NCI-H748 treated with DMSO at 0.1 percent for 48 hours (cell line): ENCODE measurements at places on chromosomes 4 and X.

GRCh38 chr4:1728061-1728980, 7.0 kb downstream of the TACC3 start:
- DNase-seq, result no peak

- DNase-seq, result no peak
Measured at GRCh38 chrX:40420899-40421729, 159.7 kb upstream of the ATP6AP2 start.

DNA sequence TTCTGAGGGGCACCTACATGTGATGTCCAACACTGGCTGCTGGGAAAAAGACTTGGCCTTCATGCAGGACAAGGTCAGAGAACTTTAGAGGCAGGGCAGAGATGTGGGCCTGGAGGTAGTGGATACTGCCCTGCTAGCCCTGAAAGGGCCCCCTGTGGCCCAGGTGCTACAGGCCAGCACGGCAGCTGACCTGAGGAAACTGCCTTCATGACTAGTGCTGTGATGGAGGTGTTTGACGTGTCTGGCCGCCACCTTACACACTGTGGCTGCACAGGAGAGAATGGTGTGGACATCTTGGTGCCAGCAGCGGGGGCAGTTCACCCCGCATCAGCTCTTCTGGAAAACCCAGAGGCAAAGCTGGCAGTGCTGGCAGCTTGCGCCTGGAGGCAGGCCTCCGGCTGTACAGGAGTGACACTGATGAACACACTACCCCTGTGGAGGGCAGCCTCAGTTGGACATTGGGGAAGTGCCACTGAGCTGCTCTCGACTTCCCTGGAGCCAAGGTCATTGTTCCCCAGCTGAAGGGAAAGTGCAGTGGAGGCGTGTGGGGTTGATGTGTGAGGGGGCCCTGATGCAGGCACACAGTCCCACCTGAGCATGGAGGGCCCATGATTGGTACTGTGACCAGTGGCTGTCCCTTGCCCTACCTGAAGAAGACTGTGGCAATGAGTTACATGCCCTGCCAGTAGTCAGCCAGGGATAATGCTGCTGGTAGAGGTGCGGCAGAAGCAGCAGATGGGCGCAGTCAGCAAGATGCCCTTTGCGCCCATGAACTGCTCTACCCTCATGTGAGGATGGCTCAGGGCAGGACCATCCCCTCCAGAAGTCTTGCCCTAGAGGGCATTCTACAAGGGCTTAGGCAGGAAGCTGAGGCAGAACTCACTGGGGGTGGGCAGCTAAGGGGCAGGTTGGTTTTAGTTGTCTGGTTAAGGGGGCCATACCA, 36.9 kb downstream of the COQ2 start:
- DNase-seq, result no peak

- DNase-seq, result no peak
Measured at GRCh38 chr4:144906181-144906925, 191.6 kb downstream of the ANAPC10 start.
